ENCODE measurements at places on chromosomes 5 and 9. TPM values are rescaled to one million over a fixed set of nuclear protein-coding genes. Genes with fewer than 3 reads are reported as not detected.

AGXT2 gene
- not detected for total RNA-seq

IL33 gene
- not detected for total RNA-seq

PCBD2 gene
- 10.7 TPM for total RNA-seq

SLC22A4 gene
- total RNA-seq: 5.0 TPM

CBY3 gene
- not detected for total RNA-seq

IFNA13 gene
- not detected for total RNA-seq

EQTN gene
- not detected for total RNA-seq

UAP1L1 gene
- 10.6 TPM for total RNA-seq

LHX2 gene
- total RNA-seq: 3.9 TPM

TIMD4 gene
- total RNA-seq: 0.98 TPM

KCNIP1 gene
- not detected for total RNA-seq

CCDC183 gene
- total RNA-seq: 0.15 TPM

ADAMTSL2 gene
- total RNA-seq: not detected

TLX3 gene
- total RNA-seq: not detected

CWC27 gene
- total RNA-seq: 13.9 TPM

TAS2R1 gene
- total RNA-seq: not detected
